ENCODE measurements at places on chromosomes 6 and 20.
A peak's percentile ranks its signal among the peaks of the same experiment; 100 is the strongest.

GRCh38 chr20:17417225-17417624 is 114.0 kb downstream of the BFSP1 start:
- DNase-seq: no peak
- H3K27ac ChIP-seq: no peak overlapping the region
- no peaks in the 10 kb centered on the region for H3K27me3 ChIP-seq
- H3K4me1 ChIP-seq: no peaks in the 10 kb centered on the region
- no peaks in the 10 kb centered on the region for H3K36me3 ChIP-seq

GRCh38 chr6:149335924-149336608 is 18.6 kb downstream of the TAB2 start:
- peak overlapping the region; percentile 10 for H3K27ac ChIP-seq
- peaks cover 65% of the 10 kb centered on the region for H3K4me1 ChIP-seq
- no peaks in the 10 kb centered on the region for H3K36me3 ChIP-seq
- no peak overlapping the region for H3K4me3 ChIP-seq
- DNase-seq: no peak

DNA sequence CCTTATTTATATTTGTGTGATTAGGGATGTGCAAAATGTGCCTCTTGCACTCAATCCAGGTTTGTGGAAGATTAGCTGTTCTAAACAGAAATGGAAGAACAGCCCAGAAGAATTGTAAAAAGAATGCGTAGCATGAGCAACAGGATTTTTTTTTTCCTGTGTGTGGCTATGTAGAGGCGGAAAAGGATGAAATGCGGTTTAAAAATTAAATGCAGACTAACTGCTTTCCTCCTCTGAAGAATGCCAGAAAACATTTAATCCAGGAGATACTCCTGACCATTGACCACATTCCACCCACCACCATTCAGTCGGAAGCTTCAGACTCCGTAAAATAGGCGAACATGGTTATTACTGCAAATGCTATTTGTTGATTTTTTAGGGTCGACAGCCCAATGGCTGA is 83.4 kb downstream of the BMP6 start:
- no peaks in the 10 kb centered on the region for H3K36me3 ChIP-seq
- no peak for DNase-seq
- H3K4me3 ChIP-seq: no peak overlapping the region

- no peak overlapping the region for H3K4me3 ChIP-seq
- no peak for DNase-seq
- no peaks in the 10 kb centered on the region for H3K36me3 ChIP-seq
- no peaks in the 10 kb centered on the region for H3K4me1 ChIP-seq
- no peaks in the 10 kb centered on the region for H3K27me3 ChIP-seq
- no peak overlapping the region for H3K27ac ChIP-seq
These were observed 191.8 kb upstream of the ARG1 start for GRCh38 chr6:131381052-131381708.

GRCh38 chr6:106522562-106523250 is 106.6 kb downstream of the RTN4IP1 start:
- no peaks in the 10 kb centered on the region for H3K36me3 ChIP-seq
- no peak for DNase-seq
- H3K27ac ChIP-seq: no peak overlapping the region
- no peaks in the 10 kb centered on the region for H3K27me3 ChIP-seq

DNA sequence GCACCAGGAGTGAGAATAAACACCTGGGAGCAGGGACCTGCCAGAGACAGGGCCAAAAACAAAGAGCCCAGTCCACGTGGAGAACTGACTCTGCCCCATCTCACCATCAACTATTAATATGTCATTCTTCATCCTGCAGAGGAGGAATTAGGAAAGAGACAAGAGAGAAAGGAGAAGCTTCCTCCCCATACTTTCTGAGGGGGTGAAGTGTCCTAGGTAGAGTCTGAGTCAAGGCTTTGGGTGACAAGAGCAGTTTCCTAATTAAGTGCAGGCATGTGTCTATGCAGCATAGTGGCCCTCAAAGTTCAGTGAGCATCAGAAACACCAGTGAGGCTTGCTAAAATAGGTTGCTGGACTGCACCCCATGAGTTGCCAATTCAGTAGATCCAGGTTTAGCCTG is 40.7 kb upstream of the BMP2 start:
- no peaks in the 10 kb centered on the region for H3K4me1 ChIP-seq
- no peaks in the 10 kb centered on the region for H3K36me3 ChIP-seq
- no peak for DNase-seq
- H3K27ac ChIP-seq: no peak overlapping the region
- H3K4me3 ChIP-seq: no peak overlapping the region

DNA sequence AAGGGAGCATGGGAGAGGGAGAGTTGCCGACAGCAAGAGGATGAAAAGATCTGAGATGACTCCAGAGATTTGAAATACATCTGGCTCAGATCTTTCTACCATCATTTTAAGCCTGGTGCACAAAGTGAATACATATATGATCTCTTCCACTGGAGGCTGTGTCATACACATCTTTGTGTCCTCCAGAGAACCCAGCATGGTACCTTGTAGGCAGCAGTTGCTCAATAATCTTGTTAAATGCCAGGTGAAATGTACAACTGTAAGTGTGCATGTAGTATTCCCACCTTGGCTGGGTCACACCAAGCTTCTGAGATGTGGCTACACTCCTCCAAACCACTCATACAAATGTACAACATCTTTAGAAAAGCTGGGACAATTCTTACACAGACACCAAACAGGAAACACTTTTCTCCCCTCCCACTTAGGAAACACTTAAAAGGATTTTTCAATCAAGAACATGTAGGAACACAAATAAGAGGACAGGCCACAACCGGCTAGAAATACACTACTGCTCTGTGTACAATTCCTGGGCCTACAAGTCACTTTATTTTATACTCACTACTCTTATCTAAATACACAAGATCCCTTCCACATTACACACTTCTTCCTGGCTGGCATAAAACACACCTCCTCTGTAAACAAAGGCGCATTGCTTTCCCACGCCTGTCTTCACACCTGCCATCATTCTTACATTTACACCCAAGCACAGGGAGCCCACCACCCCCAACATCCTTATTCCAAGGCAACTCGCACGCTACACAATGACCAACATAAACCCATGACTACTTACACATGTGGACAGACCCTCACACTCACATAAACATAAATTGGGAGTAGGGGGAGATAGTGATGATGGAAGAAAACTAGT is 3.8 kb upstream of the IER3 start:
- no peaks in the 10 kb centered on the region for H3K36me3 ChIP-seq
- H3K4me3 ChIP-seq: no peak overlapping the region
- H3K27me3 ChIP-seq: no peaks in the 10 kb centered on the region
- DNase-seq: peak; percentile 49
- H3K27ac ChIP-seq: peak overlapping the region; percentile 82

- no peaks in the 10 kb centered on the region for H3K27me3 ChIP-seq
- no peaks in the 10 kb centered on the region for H3K36me3 ChIP-seq
- H3K4me1 ChIP-seq: peaks cover 7% of the 10 kb centered on the region
- no peak for DNase-seq
These were observed 15.1 kb downstream of the SHPRH start for GRCh38 chr6:145948878-145949613.

GRCh38 chr6:103925317-103925716 is 934.4 kb downstream of the HACE1 start:
- DNase-seq: no peak
- no peaks in the 10 kb centered on the region for H3K36me3 ChIP-seq
- H3K4me1 ChIP-seq: no peaks in the 10 kb centered on the region

DNA sequence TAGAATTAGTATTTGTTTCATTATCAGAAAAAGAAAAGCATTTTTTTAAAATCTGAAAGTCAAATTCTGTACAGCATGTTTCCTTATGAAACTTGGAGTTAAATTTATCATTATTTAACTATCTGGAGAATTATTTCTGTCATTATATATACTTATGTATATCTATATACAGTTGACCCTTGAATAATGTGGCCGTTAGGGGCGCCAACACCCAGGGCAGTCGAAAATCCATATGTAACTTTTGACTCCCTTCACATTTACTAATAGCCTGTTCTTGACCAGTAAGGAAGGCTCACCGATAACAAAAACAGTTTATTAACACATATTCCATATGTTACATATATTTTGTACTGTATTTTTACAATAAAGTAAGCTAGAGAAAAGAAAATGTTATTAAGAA is 341.2 kb downstream of the ADGRB3 start:
- no peak overlapping the region for H3K4me3 ChIP-seq
- H3K4me1 ChIP-seq: no peaks in the 10 kb centered on the region
- H3K27me3 ChIP-seq: no peaks in the 10 kb centered on the region
- H3K36me3 ChIP-seq: no peaks in the 10 kb centered on the region
